Right atrium auricular region (tissue), 2 donors: ENCODE measurements at places on chromosomes 12 and 14.
A peak's percentile ranks its signal among the peaks of the same experiment; 100 is the strongest.

GRCh38 chr12:109541413-109541726, 31.9 kb downstream of the MMAB start:
- no peak overlapping the region for H3K27ac ChIP-seq
- H3K27me3 ChIP-seq = no peaks in the 10 kb centered on the region
- DNase-seq = no peak
- H3K36me3 ChIP-seq = no peaks in the 10 kb centered on the region
- no peaks in the 10 kb centered on the region for H3K4me1 ChIP-seq

- no peaks in the 10 kb centered on the region for H3K4me1 ChIP-seq
- peaks cover 9% of the 10 kb centered on the region for H3K36me3 ChIP-seq
- no peak overlapping the region for H3K4me3 ChIP-seq
- no peaks in the 10 kb centered on the region for H3K27me3 ChIP-seq
- H3K27ac ChIP-seq = peak overlapping the region; percentile 82
Measured at GRCh38 chr12:1978078-1978862, 26.0 kb downstream of the DCP1B start.

GRCh38 chr12:87344699-87345098, 684.5 kb downstream of the C12orf50 start:
- no peak for DNase-seq
- H3K27ac ChIP-seq = no peak overlapping the region
- H3K4me3 ChIP-seq = no peak overlapping the region
- H3K27me3 ChIP-seq = no peaks in the 10 kb centered on the region
- no peaks in the 10 kb centered on the region for H3K36me3 ChIP-seq

DNA sequence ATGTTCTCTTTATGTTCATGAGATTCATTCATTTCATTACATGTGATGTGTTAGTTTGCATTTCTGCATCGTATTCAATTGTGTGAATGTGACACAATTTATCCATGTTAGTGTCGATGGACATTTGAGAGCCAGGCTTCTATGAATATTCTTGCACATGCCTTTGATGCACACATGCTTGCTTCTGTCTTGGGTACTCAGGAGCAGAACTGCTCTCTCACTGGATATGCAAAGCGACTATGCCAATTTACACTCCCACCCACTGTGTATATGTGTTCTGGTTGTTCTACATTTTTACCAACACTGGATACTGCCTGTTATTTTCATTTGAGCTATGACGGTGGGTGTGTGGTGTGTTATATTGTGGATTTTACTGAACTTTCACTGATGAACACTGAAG, 84.3 kb upstream of the GTF2A1 start:
- H3K4me3 ChIP-seq = no peak overlapping the region
- no peaks in the 10 kb centered on the region for H3K27me3 ChIP-seq
- DNase-seq = no peak
- no peak overlapping the region for H3K27ac ChIP-seq
- no peaks in the 10 kb centered on the region for H3K4me1 ChIP-seq

- H3K4me3 ChIP-seq = no peak overlapping the region
- no peaks in the 10 kb centered on the region for H3K4me1 ChIP-seq
- H3K36me3 ChIP-seq = no peaks in the 10 kb centered on the region
- DNase-seq = no peak
Measured at GRCh38 chr14:65826946-65827345, 414.4 kb downstream of the FUT8 start.

DNA sequence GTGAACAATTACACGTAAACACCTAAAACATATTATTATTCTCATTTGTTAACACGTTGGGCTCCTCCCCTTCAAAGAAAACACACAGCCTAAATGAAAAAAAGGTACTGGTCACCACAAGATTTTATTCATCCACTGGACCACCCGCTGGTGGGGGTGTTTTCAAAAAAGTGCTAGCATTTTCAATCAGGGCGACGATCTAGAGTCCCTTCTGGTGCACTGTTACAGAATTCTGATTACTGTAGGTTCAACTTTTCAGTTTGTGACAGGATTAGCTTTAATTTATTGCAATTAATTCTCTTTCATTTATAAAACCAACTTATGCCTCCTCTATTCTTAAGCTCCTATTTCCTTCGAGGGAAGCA, 443 bp downstream of the MAGOHB start:
- H3K4me1 ChIP-seq = no peaks in the 10 kb centered on the region
- no peak for DNase-seq
- H3K27ac ChIP-seq = peak overlapping the region; percentile 95
